ENCODE measurements at places on chromosomes 5 and 9.

GRCh38 chr5:95669540-95669939 is 13.3 kb downstream of the SPATA9 start:
- DNase-seq: no peak

- no peak for DNase-seq
These were observed 11.5 kb upstream of the CARD19 start for GRCh38 chr9:93084471-93084881.

DNA sequence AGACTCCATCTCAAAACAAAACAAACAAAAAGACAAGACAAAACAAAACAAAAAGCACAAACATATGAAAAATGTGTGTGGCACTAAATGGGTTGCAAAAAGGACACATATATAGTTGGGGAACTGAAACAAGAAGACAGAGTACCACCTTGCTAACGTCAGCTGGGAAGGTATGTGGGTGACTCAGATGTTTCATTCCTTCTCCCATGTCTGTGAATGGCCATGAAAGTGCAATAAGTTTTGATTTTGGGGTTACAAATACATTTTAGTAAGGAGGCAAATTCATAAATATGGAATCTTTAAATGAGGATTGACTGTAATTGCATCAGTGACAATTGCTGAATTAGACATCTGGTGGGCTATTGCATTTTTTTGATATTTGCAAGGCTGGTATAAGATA is 81.6 kb upstream of the KLF4 start:
- DNase-seq: no peak

GRCh38 chr9:91421971-91422757 is 1.5 kb downstream of the NFIL3 start:
- no peak for DNase-seq

DNA sequence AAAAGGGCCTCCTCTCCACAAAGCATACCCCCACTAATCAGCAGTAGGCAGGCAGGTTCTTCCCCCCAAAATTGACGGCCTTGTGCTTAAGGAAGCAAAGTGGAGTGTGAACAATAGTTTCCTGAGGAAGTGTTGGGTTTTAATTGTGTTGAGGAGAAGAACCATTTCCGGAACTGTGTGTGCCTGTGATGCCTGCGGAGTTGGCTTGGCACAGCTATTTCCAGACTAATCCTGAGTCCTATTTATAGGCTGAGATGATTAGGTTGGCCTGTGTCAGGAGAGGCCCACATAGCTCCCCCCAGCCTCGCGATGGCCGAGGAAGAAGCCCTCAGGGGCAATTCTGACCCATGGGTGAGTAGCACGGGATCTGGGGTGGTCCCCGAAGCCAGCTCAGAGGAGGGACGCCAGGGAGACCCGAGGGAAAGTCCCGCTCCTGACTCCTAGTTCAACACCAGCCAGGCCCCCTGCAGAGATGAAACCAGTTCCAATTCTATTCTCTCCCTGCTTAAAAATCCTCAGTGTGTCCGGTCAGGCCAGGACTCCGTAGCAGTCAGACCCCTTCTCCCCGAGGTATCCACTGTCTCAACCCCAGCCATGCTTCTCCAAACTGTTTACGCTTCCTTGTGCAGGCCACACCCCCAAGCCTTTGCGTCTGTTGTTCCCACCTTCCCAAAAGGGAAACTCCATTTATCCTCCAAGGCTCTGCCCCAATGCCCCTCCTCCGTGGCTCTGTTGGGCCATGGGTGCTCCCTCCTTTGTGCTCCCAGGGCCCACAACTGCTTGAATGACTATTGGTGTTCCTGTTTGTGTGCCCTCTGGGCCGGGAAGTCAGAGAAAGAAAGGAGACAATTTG is 18.1 kb downstream of the GSN start:
- no peak for DNase-seq

- DNase-seq: no peak
These were observed 29.2 kb upstream of the DPYSL3 start for GRCh38 chr5:147539053-147539452.

- peak; percentile 41 for DNase-seq
These were observed 576 bp downstream of the KIAA1958 start for GRCh38 chr9:112487008-112487798.

DNA sequence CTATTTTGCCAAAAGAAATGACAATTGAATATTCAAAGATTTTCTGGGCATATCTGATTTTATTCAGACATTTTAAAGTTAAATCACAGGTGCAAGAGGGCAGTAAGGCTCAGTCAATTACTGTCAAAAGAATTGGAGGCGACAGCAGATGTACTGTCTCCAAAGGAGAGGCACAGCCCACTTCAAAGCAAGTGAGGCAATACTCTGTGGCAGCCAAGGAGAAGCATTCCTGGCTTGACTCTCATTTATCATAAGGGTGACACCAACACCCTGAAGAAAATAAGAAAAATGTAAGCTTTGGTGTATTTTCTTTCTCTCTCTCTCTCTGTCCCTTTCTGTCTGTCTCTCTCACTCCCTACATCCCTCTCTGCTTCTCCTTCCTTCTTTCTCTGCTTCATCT is 93.3 kb downstream of the SVEP1 start:
- no peak for DNase-seq

GRCh38 chr5:41832430-41832829 is 37.8 kb downstream of the OXCT1 start:
- DNase-seq: no peak
